Mesothelial cell of epicardium (in vitro differentiated cells): ENCODE measurements at places on chromosomes 11 and 22.

DNA sequence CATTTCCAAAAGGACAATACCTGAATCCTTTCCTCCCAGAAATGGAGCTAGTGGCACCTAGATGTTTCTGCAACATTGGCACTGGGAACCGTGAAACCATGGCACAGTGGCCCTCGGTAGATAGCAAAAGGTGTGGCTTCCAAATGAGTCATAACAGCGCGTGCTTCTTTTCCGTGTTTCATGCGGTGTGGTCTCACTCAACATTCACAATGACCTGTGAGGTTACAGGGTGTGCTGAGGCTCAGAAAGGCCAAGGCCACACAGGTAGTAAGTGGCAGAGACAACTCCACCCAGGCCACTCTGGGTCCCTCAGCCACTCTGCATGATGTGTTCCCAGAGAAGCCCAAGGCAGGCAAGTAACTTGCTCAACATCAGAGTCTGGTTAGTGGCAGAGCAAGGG lies 67.4 kb downstream of the TP53I11 start:
- no peak for DNase-seq

DNA sequence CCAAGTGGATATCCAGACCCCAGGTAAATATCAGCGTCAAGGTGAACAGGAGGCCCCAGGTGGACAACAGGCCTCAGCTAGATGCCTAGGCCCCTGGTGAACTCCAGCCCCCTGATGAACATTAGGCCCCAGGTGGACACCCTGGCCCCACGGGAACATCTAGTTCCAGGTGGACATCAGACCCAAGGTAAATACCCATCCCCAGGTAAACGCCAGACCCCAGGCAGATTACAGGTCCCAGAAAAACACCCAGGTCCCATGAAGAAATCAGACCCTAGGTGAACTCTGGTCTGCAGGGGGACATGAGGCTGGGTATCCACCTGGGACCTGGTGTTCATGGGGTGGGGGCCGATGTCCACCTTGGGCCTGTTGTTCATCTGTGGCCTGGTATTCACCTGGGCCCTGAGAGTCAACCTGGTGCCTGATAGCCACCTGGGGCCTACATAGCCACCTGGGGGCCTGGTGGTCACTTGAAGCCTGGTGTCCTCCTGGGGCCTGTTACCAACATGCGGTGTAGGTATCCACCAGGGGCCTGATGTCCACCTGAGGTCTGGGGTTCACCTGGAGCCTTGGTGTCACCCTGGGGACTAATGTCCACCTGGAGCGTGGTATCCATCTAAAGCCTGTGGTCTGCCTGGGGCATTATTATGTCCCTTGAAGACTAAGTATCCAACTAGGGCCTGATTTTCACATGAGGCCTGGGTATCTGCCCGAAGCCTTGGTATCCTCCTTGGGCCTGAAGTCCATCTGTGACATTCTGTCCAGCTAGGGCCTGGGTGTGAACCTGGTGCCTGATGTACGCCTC lies 56.8 kb upstream of the SEPTIN5 start:
- DNase-seq = no peak

GRCh38 chr22:39724390-39724789 lies 153.8 kb downstream of the CACNA1I start:
- DNase-seq = no peak

DNA sequence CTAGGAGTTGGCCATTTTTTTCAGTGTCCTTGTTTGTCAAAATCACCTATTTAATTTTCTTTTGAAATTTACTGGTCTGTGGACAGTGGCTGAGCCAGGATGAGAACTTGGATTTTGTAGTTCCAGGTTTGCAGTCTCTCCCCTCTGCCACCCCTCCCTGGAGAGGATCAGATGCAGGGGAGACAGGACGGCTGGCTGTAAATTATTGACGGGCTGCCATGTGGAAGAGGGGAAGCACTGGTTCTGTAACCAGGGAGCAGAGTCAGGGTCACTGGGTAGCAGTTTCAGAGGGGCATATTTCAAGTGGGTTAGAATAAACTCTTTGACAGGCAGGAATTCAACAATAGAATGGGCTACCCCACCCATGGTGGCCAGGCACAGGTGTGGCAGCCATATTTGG lies 20.6 kb upstream of the YWHAH start:
- no peak for DNase-seq

DNA sequence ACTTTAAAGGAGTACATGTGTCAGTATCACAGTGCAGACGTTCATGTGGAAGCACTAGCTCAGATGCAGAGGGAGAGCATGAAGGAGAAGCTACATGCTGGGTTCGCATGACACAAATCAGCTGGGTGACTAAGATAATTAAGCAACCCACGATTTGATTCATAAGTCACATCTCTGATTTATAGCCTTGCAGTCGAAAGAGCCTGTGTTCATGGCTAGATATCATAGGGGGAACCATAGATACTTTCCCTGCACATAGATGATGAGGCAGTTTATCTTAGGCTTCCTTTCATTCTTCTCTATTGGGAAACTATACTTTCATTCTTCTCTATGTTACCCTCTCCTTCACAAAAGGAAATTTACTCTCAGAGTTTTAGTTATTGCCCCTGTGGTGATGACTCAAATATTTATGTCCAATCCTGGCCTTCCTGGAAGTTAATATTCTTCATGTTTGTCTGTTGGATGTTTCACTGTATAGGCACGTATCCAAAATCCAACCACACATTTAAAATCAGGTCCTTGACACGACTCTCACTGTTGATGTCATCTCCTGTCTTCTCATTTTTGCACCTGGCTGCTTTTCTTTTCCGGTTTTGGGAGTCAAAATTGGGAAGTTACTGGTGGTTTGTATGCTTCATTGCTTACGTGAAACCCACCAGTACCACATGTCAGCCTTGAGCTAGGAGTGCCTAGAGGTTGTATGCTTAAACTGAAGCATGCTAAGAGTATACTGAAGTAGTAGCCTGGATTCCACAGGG lies 56.3 kb upstream of the SLC5A12 start:
- DNase-seq = no peak

GRCh38 chr11:19714387-19715363 lies 2.0 kb downstream of the NAV2 start:
- DNase-seq = peak; percentile 44

- DNase-seq = no peak
These were observed 20.4 kb upstream of the C11orf87 start for GRCh38 chr11:109401545-109401944.

GRCh38 chr11:131823772-131824171 lies 453.4 kb downstream of the NTM start:
- no peak for DNase-seq

DNA sequence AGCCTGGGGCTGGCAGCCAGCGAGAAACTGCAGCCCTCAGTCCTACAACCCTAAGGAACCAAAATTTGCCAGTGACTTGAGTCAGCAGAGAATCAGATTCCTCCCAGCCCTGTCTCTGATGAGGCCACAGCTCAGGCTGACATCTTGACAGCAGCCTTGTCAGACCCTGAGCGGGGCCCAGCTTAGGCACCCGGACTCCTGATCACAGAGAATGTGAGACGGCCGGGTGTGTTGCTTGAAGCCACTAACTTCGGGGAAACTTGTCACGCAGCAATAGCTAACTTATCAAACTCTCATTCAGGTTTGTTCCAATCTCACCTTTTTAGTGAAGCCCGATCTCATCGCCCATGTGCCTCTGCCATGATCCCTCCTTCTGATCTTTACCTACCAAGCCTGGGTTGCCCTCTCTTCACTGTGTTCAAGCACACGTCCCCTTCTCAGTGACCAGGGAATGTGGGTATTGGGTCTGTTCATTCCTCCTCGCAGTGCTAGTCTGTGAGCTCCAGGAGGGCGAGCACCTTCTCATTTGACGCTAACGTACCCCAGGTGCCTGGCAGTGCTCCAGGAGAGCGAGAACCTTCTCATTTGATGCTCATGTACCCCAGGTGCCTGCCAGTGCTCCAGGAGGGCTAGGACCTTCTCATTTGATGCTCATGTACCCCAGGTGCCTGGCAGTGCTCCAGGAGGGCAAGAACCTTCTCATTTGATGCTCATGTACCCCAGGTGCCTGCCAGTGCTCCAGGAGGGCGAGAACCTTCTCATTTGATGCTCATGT lies 280.7 kb downstream of the BRD1 start:
- DNase-seq = no peak

DNA sequence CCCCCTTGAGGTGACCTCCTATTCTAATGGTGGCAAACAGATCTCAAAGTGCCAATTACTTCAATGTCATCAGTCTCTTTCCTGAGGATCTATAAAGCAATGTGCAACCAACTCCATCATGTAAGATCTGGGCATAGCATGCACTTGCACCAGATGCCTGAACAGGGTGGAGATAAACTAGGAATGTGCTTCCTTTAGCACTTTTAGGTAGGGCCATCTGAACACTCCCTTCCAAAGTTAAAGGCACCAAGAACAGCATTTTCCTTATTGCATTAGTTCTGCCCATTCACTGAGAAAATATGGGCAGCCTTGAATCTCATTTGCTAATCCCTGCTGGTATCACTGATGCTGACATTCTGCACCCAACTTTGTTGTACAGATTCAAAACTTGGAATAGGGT lies 112.0 kb downstream of the SGSM3 start:
- no peak for DNase-seq

- DNase-seq = no peak
These were observed 148.5 kb downstream of the GRIK4 start for GRCh38 chr11:120660024-120660565.

DNA sequence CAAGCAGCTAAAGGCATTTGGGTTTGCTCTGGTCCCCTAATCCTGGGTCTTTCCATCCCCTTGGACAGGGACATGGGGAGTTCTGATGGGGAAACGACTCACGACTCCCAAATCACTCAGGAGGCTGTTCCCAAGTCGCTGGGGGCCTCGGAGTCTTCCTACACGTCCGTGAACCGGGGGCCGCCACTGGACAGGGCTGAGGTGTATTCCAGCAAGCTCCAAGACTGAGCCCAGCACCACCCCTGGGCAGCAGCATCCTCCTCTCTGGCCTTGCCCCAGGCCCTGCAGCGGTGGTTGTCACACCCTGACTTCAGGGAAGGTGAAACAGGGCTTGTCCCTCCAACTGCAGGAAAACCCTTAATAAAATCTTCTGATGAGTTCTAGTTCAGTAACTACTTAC lies 10.7 kb downstream of the UPK3A start:
- no peak for DNase-seq

GRCh38 chr22:42922374-42923191 lies 65.5 kb upstream of the ARFGAP3 start:
- no peak for DNase-seq

- DNase-seq = peak; percentile 57
These were observed 618.0 kb downstream of the BRD1 start for GRCh38 chr22:49209452-49210195.

DNA sequence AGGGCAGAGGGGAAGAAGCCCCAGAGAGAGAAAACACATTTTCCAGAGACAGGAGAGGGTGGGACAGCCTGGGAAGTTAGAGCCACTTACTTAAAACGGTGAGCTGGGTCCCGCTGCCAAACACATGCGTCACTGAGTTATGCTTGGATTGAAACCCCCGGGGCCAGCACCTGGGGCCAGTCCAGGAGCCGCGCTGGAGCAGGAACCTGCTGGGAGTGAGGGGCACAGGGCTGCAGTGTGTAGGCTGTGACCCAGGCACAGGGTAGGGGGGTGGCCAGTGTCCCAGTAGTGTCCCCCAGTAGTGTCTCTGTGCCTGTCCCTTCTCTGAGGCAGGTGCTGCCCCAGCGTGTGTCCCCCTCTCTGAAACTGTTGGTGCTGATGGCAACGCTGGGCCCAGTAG lies 5.2 kb downstream of the IGLL1 start:
- no peak for DNase-seq

GRCh38 chr11:104105155-104105554 lies 58.8 kb downstream of the PDGFD start:
- no peak for DNase-seq

DNA sequence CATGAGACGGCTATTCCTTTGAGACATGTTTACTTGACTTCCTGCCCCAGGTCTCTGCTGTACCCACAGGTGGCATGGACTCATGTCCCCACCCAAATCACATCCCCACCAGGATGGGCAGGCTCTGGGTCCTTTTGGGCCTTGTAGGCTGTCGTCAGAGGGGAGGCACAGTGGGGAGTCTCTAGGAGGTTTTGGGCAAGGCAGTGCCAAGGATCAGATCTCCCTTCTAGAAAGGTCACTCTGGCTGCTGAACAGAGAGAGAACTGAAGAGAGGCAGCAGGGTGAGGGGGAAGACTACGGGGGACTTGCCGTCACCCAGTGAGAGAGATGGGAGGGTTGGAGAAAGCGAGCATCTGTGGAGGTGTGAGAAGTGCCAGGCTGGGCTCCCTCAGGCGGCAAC lies 4.6 kb upstream of the KCNQ1OT1 start:
- DNase-seq = no peak

- DNase-seq = no peak
These were observed 306.6 kb downstream of the FAT3 start for GRCh38 chr11:92531065-92531739.

DNA sequence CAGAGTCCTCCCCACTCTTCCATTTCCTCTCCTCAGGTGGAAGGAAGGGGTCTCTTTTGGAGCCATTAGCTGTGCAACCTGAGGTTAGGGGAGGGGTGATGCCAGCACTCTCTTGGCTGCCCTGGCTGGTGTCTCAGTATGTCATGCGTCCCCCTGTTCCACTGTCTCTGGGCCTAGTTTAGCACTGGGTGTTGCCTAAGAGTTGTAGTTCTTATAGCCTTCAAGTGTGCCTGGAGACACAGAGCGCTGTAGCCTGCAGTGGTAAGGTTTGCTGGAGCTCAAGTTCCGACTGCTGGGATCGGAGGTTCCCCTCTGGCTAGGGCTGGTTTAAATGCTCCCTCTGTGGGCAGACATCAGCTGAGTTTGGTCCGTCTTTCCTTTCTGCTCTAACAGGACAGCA lies 20.9 kb downstream of the OR10D3 start:
- DNase-seq = no peak

GRCh38 chr22:42067671-42068251 lies 2.9 kb downstream of the NAGA start:
- DNase-seq = peak; percentile 27

DNA sequence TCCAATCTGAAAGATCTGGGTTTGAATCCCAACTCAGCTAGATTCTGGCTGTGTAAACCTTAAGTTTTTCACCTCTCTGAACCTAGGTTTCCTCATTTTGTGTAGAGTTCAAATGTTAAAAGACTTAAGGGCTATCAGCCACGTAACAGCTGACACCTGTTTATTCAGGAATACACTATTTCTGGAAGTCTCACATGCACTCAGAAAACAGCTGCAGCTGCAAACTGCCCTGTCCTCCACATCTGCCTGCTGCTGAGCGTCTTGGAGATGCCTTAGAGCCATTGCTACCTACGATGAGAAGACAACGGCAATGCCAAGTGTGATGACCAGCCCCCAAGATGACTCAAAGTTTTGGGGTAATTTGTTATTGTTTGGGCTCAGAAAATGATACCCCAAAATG lies 6.7 kb upstream of the TRIM44 start:
- no peak for DNase-seq

GRCh38 chr11:955154-956063 lies 29.7 kb downstream of the AP2A2 start:
- DNase-seq = no peak

- no peak for DNase-seq
These were observed 34.3 kb downstream of the PRR5L start for GRCh38 chr11:36330411-36330810.

DNA sequence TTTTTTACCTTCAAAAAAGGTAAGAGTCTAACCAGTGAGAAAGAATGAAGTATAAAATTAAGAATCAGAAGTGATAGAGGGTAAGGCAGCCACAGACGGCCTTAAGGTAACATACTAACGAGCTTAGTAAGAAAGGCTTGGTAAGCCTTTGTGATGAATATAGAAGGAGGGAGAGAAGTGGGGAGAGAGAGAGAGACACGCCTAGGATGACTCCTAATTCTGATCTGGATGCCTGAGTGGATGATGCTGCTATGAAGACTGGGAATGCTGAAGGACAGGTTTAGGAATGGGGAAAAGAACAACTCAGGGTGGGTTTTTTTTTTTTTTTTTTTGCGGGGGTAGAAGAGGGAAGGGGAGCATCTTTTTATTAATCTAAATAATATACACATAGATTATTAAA lies 4.8 kb downstream of the FBXO3 start:
- no peak for DNase-seq
